ENCODE measurements at places on chromosomes 1 and 21.

DNA sequence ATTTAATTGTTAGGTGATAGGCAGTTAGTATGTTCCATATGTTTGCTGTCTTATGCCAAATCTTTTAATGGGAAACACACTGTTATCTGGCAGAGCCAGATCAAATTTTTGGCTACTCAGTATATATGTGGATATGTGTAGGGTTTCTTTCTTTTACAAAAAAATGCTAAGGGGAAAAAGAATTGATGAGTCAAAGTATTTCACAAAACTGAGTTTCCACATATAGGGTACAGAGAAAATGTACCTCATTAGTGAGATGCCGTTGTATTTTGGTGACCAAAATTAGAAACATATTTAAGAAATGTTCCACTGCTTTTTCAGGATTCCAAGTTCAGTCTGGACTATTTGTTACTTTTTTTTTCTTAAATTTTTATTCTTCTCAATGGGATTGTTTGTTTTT is 201.2 kb upstream of the PTGFR start:
- no peak for DNase-seq

DNA sequence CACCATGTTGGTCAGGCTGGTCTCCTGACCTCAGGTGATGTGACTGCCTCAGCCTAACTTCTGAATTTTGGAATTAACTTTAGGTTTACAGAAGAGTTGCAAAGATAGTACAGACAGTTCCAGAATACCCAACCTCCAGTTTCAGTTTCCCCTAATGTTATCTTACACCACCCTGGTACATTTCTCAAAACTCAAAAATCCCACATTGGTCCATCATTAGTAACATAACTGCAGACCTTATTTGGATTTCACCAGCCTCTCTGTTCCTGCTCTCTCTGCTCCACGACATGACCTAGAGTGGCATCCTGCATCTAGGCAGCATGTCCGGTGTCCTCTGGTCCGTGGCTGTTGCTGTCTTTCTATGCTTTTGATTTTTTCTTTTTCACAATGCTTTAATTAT is 5.0 kb upstream of the ZC3H12A start:
- DNase-seq, result peak; percentile 34

DNA sequence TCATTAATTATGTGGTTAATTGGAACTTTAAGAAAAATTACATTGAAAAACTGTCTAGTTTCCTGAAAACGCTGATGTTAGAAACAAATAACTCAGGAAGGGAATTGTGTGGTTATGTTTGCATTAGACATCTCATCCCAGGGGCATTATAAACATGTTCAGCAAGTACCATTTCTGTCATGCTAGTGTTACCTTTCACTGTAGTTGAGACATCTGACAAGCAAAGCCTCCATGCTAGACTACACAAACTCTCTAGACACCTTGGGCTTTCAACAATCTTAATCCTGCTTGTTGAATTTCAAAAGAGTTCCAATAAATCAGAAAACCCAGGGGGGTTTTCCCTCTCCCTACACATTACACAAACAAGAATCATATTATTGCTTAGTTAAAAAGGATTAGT is 536.8 kb downstream of the KCNT2 start:
- no peak for DNase-seq

- no peak for DNase-seq
Observed at GRCh38 chr1:9400425-9401079, 107.9 kb downstream of the SPSB1 start.

GRCh38 chr1:201119206-201120197 is 7.3 kb upstream of the CACNA1S start:
- DNase-seq, result peak; percentile 66

DNA sequence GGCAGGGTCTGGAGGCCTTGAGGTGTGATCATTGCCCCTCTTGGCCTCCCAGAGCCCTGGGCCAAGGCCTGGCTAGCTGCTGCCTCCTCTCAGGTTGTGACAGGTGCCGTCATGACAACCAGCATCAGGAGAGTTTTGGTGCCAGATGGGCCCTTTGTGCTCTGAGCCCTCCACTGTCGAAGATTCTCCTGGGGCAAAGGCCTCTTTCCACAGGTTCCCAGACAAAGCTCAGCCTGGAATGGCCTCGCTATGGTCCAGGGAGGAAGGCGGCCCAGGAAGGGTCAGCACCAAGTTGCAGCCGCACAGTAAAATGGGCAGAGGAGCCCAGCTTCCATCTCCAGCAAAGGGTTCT is 78.4 kb downstream of the ALPL start:
- DNase-seq, result no peak

DNA sequence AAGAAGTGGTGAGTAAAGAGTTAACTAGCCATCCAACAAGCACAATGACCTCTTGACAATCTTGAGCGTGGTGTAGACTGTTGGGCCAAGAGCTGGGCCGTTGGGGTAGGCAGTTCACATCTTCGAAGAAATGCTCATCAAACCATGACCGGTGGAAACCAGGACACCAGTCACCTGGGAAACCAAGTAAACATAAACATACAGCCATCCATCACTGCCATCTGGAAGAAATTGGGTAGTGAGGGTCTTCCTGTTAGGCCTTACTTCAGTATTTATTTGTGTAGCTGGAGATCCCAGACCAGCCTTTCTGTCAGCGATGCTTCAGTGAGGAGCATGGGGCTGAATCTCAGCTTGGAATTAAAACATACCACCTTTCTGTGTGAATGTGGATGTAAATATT is 108.1 kb upstream of the HAO2 start:
- DNase-seq, result no peak

DNA sequence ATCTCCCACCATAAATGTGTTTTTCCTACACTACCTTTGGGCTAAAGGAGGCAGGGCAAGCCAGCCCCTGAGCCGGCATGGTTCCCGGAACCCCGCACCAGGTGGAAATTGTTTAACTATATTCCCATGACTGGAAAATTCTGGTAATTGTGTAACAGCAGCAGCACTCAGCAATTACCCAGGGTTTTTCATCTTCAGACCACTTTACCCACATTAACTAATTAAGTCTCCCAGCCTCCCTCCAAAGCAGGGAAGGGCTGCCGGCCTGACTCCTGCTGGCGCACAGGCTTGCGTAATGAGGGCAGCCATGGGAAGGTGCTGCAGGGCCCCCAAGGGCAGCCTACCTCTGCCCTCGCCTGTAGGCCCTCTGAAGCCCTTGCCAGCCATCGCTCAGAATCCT is 140.7 kb upstream of the VAMP3 start:
- DNase-seq, result no peak

DNA sequence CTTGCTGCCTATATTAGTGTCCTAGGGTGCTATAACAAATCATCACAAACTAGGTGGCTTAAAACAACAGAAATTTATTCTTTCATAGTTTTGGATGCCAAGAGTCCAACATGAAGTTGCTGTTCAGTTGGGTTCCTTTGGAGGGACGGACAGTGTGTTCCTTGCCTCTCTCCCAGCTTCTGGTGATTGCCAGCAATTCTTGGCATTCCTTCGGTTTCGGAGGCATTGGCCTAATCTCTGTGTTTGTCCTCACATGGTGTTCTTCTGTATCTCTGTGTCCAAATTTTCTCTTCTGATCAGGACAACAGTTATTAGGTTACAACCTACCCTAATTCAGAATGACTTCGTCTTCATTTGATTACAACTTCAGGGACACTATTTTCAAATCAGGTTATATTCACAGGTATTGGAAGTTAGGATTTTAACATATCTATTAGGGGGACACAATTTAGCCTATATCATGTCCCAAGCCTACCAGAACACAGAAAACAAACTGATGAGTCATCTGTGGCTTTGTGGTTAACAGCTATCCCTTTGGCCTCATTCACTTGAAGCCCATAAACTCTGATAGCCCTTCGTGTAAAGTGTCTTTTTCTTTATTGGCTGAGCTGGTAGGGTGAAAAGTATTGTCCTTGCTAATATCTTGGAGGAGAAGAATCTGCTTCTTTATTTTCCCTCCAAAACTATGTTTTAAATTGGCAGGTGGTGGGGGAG is 83.2 kb upstream of the PAPPA2 start:
- DNase-seq, result peak; percentile 89

DNA sequence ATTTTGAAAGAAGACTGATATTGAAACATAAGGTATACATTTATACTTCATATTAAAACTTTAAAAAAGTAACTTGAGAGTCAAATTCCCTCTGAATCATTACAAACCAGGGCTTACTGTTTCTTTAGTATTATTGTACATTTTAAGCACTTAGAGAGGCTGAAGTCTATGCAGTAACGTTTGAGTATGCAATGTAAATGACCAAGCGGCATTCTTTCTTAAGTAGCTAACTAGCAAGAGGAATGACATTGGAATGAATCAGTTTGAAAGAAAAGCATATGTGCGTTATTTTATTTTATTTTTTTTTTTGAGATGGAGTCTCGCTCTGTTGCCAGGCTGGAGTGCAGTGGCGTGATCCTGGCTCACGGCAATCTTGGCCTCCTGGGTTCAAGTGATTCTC is 24.3 kb downstream of the WNT2B start:
- DNase-seq, result no peak

GRCh38 chr1:14300991-14301703 is 297.3 kb upstream of the KAZN start:
- DNase-seq, result no peak

- DNase-seq, result no peak
Observed at GRCh38 chr1:220239966-220240365, 32.3 kb downstream of the RAB3GAP2 start.

DNA sequence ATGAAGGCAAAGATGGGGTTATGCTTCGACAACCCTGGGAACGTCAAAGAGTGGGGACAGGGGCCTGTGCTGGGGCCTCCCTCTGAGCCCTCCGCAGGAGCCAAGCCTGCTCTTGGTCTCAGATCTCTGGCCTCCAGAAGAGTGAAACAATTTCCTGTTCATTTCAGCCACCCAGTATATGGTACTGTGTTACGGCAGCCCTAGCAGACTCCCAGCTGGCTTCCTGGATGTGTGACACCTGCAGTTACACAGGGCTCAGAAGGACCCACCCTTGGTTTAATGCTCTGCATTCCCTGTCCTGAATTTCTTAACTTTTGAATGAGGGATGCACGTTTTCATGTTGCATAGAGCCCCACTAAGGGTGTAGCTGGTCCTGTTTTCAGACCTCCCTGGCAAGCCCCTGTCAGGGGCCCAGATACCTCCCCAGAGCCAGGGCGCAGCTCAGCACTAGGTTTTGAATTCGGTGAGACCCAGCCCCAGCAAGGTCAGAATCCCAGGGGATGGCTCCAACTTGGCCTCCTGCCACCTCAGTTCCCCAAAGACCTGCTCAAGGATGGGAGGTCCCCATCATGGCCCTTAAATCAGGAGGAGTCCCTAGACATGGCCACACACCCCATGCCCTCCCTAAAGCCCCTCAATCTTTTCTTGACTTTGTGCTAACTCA is 79.0 kb upstream of the IFFO2 start:
- DNase-seq, result no peak

GRCh38 chr21:16597753-16598152 is 868.0 kb downstream of the USP25 start:
- DNase-seq, result no peak

- DNase-seq, result no peak
Observed at GRCh38 chr1:79524126-79524525, 517.6 kb upstream of the ADGRL4 start.

DNA sequence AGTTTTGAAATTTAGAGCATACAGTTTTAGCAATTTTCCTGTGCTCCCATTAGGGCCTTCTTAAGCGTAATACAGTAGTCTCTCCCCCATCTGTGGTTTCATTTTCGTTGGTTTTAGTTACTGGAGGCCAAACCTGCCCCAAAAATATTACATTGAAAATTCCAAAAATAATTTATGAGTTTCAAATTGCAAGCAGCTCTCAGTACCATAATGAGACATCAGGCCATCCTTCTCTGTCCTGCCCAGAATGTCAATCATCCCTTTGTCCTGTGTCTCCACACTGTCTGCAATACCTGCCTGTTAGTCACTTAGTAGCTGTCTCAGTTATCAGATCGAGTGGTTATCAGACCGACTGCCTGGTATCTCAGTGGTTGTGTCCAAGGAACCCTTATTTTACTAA is 45.4 kb downstream of the ADSS2 start:
- DNase-seq, result no peak

- DNase-seq, result no peak
Observed at GRCh38 chr1:197955486-197956394, 38.6 kb downstream of the LHX9 start.

GRCh38 chr1:153842006-153842471 is 66.8 kb downstream of the SLC27A3 start:
- no peak for DNase-seq

DNA sequence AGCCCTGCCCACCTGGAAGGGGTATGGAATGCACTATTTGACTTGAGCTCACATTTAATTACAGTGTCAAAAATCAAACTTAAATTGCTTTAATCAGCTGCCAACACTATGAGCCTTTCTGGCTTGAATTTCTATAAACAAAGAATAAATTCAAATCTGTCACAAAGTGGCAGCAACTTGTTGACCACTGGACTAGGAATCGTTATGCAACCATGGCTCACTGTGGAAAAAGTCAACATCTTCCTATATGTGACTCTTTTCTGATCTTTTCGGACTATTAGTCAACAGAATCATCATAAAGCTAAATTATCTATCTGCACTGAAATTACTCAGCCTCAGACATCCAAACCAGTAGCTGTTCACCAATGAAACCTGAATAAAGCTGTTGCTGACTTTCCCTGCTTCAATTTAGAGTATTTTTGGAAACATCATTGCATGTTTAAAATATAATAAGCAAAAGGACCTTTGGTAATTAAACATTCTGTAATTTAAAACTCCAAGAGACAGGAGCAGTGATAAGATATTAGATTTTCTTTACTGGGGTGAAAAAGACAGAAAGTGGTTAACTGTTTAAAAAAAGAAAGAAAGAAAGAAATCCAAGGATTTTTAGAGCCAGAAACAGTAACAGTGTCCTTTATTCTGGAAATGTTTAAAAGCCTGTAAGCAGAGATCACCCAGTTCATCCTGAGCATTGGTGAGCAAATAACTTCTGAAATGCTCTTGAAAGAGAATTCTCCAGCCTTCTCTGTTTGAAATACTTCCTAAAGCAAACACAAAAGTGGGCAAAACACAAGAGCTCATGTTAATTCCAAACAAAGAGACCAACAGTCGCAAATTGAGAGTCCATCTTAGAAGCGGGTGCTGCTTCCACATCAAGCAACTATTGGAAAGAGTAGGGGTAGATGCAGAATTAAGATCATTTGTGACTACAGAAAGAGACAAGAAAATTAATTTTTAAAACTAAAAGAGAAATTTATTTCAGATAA is 26.2 kb upstream of the ERG start:
- no peak for DNase-seq

DNA sequence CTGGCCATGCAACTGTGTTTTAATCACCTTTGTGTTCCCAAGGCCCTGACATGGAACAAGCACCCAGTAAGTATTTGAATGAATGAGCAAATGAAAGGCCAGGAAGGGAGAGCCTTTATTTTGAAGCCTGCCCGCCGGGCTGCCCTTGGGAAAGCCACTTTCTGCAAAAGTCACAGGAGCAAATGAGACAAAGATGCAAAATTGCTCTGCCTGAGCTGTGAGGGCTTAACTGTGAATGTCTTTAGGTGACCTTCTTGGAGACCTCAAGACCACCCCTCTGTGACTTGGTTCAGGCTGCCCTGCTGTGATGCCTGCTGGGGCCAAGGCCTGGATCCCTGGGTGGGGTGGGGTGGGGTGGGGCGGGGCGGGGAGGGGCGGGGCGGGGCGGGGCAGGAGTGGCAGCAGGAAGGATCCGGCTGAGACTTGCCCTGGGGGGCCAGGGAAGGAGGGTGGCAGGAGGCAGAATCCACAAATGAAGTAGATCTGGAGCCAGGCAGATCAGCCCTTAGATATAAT is 54.0 kb downstream of the RUNX3 start:
- no peak for DNase-seq
